ENCODE measurements at places on chromosomes 7 and 10.

GRCh38 chr7:11607686-11608085, 224.3 kb downstream of the THSD7A start:
- no peak for DNase-seq

- no peak for DNase-seq
These were observed 2.1 kb downstream of the CNNM1 start for GRCh38 chr10:99331207-99331803.

DNA sequence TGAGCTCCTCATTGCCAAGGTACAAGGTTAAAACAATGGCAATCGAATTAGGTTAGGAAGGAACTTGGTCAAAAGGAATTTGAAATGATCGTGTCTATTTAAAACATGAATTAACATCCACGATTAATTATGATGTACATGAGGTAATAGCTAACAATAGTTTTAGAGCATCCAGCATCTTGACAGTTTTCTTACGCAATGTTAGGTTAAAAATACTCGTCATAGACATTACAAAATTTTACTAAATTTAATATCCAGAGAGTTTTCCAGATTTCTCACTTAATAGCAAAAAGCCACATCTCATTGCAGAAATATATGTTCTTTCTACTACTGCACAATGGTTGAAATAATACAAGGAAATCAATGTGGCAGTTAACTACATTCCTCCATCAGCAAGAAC, 22.6 kb downstream of the CUBN start:
- DNase-seq, result no peak

DNA sequence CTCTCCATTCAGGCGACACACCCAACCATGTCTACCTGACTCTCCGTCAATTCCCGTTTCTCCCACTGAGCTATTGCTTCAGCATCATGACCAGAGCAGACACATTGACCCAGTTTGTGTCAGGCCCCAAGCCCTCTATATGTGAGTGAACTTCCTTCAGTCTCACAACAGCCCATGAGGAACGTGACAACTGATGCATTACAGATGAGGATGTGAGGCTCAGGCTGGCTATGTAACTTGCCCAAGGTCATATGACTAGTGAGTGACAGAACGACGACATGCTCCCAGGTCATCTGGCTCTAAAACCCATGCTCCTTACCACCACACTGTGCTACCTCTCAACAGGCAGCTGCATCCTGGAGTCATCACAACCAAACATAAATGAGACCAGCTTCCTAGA, 3.7 kb downstream of the TMEM140 start:
- no peak for DNase-seq

DNA sequence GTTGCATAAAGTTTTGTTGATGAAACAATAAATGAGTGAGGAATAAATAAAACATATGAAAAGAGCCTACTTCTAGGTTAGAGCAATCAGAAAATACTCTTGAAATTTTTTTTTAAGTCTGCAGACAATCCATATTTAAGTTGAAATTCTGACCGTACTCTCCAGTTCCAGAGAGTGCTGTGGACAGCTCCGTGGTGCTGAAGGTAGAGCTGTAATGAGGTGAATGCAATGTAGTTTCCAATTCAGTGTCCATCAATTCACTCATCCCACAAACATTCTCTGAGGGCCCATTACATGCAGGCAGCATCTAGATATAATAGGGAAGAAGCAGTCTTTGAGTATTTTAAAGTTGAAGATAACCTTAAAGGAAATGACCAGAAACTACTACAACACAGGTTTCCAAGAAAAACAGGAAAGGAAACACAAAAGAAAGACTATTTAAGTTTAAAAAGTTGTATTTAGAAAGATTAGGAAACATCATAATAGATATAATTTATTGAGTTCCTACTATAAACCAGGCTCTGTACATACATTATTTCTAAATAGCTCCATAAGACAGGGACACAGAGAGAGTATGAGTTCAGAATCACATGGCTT, 44.0 kb upstream of the CRTAC1 start:
- no peak for DNase-seq

DNA sequence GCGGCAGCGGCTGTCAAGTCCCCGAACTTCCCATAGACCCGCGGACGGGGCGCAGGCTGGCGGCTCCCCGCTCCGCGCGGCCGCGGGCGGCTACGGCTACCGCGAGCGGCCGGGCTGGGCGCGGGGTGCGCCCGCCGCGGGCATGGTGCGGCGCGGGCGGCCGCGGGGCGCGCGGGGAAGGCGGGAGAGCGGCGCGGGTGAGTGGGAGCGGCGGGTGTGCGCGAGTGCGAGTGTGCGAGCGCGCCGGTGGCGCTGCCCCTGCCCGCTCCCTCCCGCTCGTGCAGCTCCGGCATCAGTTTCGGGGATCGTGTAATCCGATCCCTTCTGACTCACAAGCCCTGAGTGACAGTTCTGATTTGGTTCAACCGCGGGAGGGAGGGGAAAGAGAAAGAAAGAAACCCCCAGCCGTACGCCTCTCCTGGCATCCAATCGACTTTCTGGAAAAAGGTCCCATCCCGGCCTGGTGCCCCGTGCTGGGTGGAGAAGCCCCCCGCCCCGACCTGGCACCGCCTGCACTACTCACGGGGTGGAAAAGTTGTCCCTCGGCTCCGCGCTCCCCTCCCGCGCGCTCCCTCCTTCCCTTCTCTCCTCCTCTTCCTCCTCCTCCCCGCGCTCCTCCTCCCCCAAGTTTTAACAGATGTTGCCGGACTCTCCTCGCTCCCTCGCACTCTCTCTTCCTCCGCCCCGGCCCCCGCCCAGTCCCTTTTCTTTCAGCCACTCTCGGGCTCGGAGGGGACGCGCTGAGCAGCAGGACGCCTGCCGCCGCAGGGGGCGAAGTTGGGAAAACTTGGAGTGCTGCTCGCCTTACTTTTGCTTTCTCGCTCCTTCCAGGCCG, at the start of gene GLI3:
GLI3 (minus strand) TSS at position 234 of the 835 bp plus-strand sequence. CDS start 13,956 bp downstream, outside the sequence.
- DNase-seq, result no peak

DNA sequence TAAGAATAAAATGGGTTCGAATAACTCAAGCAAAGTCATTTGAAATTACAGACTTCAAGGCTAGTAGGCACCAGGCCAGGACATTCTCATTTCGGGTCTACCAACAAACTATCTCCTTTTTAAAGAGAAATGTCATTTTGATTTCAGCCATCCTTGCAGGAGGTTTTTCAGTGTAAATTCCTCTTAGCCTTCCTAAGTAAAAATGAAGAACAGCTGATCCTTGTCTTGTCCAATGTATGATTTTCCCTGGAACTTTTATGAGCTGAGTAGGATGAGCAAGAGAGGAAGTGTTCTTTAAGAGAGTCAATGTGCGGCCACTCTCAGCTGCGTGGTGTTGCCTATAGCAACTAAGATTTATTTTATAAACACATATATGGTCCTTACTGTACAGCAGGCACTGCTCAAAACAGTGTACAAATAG, 110.1 kb downstream of the PLCE1 start:
- no peak for DNase-seq

- no peak for DNase-seq
These were observed 11.7 kb upstream of the ZNF680 start for GRCh38 chr7:64574540-64575099.

DNA sequence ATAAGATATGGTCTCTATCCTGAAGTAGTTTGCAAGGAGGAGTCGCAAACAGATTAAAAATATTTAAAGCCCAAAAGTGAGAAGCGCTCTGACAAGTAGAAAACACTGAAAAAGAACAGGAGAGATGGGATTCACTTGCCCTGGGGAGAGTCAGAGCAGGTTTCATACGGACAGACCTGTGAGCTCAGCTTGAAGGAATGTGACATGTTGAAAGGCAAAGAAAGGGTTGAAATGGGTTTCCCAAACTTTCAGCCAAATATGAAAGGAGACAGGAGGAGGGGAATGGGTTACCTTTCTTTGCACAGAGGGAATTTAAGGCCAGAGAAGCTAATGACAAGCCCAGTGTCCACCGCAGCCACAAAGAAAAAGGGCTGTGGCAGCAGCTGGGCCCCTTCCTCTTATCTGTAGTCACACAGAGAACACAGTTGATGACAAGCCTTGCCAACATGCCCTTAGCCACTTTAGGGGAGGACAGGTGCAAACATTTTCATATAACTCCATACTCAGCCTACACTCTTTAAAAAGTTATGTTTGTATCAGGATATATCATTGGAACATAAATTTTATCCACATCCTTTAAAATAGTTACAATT, 14.9 kb downstream of the HOXA1 start:
- no peak for DNase-seq

GRCh38 chr7:110205899-110206298, 885.0 kb upstream of the LRRN3 start:
- no peak for DNase-seq

GRCh38 chr10:83880252-83880791, 259.0 kb upstream of the GHITM start:
- no peak for DNase-seq

GRCh38 chr10:133384071-133384470, 5.0 kb downstream of the PAOX start:
- no peak for DNase-seq

- DNase-seq, result no peak
These were observed 67.7 kb downstream of the HERC4 start for GRCh38 chr10:68007356-68007755.
